ENCODE measurements at places on chromosomes 6 and 20.

DNA sequence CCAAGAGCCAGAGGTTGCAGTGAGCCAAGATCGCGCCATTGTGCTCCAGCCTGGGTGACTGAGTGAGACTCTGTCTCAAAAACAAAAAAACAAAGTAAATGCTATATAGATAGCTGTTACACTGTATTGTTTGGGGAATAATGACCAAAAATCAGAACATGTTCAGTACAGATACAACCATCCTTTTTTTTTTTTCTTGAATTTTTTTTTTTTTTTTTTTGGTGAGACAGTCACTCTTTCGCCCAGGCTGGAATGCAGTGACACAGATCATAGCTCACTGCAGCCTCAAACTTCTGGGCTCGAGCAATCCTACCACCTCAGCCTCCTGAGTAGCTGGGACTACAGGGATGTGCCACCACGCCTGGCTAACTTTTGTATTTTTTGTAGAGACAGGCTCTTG is 63.7 kb downstream of the BCAS4 start:
- no peak for DNase-seq

- no peak for DNase-seq
These were observed 123.2 kb downstream of the BACH2 start for GRCh38 chr6:90173262-90173925.

DNA sequence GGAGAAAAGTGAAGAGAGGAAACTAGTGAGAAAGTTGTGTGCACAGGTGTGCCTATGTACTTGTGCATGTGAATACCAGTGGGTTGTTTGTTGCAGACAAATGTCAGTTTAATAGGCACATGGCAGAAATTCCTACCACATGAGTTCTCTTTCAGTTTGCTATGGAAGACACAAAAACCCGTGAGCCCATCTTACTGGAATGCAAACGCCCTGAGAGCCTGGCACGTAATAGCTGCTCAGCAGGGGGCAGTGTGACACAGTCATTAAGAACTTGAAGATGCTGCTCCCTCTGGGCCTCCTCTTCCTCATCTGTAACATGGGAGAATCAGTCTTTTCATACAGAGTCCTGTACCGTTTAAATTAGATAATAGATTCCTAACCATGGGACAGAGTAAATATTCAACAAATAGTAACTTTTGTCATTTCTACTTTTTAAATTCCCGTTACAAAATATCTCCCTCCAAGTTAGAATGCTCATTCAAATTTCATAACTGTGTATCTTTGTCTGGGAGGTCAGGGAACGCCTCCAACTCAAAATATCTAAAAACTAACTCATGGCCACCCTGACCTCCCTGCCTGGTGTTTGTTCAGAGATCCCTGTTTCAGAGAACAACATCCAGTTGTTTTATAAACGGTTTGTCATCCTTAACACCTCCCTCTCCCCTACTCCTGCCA is 802.9 kb downstream of the MAFB start:
- no peak for DNase-seq

- DNase-seq = no peak
These were observed 3.5 kb downstream of the ANKRD60 start for GRCh38 chr20:58224974-58225373.

DNA sequence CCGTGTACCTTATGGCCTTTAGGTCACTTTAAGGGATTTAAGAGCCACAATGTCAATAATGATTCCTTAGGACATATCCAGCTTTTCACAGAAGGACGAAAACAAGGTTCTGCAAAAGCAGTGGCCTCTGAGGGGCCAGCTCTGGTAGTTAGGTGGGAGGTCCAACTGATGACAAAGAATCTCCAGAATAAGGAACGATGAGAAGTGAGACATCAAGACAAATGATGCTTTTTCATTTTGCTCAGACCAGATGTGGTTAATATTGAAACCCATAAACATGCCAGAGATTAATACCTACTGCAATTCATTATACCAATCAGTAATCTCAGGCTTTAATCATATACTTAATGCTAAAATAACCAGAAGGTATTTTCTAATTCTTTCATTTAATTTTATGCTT is 1.9 kb downstream of the C6orf58 start:
- DNase-seq = no peak

- no peak for DNase-seq
These were observed 64.0 kb downstream of the TCP11 start for GRCh38 chr6:35076997-35077712.

DNA sequence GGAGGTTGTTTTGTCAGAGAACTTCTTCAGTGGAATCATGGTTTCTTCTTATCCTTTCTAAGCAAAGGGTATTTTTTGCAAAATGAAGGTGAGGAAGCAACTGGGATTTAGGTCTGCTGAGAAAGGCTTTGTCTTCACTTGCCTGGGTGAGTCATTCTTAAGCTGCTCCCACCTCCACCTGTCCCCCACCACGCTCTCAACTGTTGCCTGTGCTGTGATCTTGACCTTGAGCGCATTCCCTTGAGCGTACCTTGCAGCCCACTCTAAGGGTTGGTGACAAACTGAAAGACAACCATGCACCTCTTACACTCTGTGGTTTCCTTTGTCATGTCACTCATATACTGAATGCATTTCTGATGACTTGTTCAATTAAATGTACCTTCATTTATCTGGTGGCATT is 641.1 kb downstream of the RNF144B start:
- DNase-seq = no peak

DNA sequence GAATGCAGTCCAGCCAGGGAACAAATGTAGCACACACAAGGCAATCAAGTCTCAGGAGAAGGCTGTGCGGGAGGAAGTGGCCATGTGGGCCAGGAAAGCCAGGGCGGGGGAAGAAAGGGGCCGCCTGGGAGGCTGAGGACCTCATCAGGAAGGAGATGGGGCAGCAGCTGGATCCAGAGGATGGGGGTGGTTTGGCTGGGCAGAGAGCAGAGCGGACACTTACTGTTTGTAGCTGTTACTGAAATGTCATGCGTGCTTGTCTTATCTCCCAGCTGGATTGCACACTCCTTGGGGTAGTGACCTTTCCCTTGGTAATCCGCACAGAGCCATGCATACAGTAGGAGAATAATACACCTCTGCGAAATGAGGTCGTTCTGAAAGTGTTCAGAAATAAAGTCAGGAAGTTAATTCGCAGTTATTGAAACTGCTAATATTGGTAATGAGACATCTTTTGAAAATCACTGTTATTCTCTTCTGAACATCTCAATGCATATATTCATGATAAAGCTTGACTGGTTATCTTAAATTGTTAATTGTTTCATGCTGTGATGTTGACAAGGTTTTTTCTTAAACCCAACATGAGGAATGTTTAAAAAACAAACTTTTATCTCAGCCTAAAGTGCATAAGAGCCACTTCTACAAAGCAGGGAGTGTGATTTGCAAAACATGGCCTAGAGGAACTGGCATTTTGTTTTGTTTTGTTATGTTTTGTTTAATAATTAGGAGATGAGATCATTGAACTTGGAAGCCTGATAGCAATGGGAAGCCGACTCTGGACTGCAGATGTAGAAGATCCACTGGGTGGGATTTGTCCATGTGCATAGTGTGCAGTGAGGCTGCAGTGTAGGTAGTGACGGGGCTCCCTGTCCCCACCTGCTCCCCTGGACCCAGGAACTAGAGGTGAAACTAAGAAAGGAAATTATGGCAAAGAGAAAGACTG is 18.0 kb upstream of the MAP3K4 start:
- DNase-seq = no peak

GRCh38 chr6:84546427-84546914 is 217.9 kb downstream of the TBX18 start:
- DNase-seq = peak; percentile 16

- DNase-seq = no peak
These were observed 25.6 kb downstream of the MANBAL start for GRCh38 chr20:37315021-37315451.
